Stimulated activated CD8-positive, alpha-beta memory T cell treated with anti-CD3 and anti-CD28 coated beads, Interleukin-12 subunit alpha, Interleukin-12 subunit beta, amount 100 ng/mL, for 4 hours (primary cell): ENCODE measurements at places on chromosomes 3 and 15.

- DNase-seq: no peak
Measured at GRCh38 chr15:98582900-98583554, 65.3 kb upstream of the IGF1R start.

DNA sequence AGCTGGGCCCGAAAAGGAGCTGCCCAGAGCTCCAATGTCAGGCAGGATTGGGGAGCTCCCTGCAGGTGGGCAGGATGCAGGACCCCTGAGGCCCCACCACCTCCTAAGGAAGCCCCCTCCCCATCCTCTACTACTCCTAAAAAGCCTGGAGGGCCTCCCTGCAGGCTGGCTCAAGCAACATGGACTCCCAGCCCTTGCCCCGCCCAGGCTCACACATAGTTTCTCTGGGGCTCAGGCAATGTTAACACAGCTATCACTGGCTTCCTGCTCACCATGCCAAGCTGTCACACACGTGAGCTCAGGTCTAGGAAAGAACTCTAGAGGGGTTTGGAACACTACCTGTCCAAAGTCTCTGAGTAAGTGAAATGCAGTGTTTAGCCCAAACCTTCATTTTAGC is 65.4 kb upstream of the ZNF148 start:
- DNase-seq: no peak

GRCh38 chr3:67037615-67038014 is 39.5 kb downstream of the KBTBD8 start:
- DNase-seq: no peak

- DNase-seq: no peak
Measured at GRCh38 chr3:183217548-183218332, 35.3 kb upstream of the B3GNT5 start.

GRCh38 chr3:117355566-117355965 is 646.0 kb downstream of the TUSC7 start:
- no peak for DNase-seq

DNA sequence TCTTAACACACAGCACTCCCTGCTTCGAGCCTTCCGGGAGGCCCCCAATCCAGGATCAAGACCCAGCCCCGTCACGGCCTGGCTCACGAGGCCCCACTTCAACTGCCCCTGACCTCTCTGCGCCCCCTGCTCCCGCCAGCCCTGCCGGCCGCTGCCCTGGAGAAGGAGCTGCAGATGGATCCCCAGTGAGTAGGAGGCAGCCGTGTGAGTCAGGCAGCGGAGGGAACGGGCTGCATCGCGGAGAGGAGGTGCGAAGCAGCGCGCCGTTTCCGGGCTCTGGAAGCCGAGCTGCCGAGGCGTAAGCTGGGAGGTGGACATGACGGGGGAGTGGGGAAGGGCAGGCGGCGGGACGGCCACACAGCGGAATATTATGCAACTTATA is 133.4 kb downstream of the TPRA1 start:
- no peak for DNase-seq

DNA sequence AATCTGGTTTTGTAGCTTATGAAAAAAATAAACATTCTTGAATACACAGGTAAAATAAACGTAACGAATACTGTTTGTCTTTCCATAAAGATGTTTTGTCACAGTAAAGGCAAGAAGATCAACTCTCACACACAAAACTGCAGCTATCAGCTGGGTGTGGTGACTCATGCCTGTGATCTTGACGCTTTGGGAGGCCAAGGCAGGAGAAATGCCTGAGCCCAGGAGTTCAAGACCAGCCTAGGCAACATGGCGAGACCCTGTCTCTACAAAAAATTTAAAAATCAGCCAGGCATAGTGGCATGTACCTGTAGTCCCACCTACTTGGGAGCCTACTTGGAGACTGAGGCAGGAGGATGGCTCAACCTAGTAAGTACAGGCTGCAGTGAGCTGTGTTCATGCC is 39.6 kb downstream of the CBLB start:
- no peak for DNase-seq

GRCh38 chr15:91916051-91916450 is 62.5 kb downstream of the SLCO3A1 start:
- DNase-seq: no peak

- no peak for DNase-seq
Measured at GRCh38 chr3:34013818-34014570, 215.6 kb downstream of the PDCD6IP start.

GRCh38 chr15:81544385-81544784 is 170.4 kb upstream of the TMC3 start:
- DNase-seq: no peak

DNA sequence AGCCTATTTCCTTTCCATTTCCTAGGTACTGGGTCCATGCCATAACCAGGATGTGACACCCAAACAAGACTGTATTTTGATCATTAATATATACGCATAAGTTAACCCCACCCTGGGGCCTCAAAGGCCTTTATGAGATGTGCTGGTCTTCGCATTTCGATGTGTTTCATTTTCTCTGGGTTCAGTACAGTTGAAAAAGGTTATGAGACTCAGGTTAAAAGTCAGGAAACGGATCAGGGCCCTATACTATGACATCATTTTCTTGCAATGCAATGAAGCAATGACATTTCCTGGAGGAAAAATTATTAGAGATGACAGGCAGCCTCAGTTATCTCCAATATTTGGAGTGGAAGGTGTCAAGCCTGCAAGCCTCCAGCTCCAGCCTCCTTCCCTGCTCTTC is 31.7 kb downstream of the TMEM212 start:
- no peak for DNase-seq

- DNase-seq: no peak
Measured at GRCh38 chr3:69413551-69414207, 27.8 kb upstream of the FRMD4B start.

GRCh38 chr3:73618461-73618860 is 6.3 kb downstream of the PDZRN3 start:
- no peak for DNase-seq

GRCh38 chr3:194908496-194908895 is 222.8 kb downstream of the FAM43A start:
- no peak for DNase-seq

- no peak for DNase-seq
Measured at GRCh38 chr3:62708638-62709373, 166.4 kb downstream of the CADPS start.

- no peak for DNase-seq
Measured at GRCh38 chr15:50501815-50502214, 44.7 kb downstream of the USP50 start.

- DNase-seq: no peak
Measured at GRCh38 chr3:78414261-78414660, 1353.5 kb downstream of the ROBO1 start.

DNA sequence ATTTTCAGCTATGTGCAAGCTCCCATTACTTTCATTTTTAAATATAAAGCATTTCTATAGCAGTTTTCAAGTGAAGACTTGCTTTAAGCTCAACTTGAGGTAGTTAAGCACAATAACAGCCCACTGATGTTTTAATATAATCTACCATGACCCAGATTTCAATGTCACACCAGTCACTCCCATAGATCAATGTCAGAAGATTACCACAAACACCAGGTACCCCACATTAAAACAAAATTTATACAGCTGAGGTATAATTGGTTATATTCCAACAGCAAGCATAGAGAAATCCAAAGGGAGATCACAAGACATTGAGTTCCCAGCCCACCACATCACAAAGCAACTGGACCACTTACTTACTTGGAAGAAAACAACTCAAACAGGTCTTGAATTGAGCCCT is 22.8 kb downstream of the GTPBP8 start:
- no peak for DNase-seq

GRCh38 chr15:90376789-90377188 is 11.3 kb upstream of the IQGAP1 start:
- DNase-seq: peak; percentile 29

DNA sequence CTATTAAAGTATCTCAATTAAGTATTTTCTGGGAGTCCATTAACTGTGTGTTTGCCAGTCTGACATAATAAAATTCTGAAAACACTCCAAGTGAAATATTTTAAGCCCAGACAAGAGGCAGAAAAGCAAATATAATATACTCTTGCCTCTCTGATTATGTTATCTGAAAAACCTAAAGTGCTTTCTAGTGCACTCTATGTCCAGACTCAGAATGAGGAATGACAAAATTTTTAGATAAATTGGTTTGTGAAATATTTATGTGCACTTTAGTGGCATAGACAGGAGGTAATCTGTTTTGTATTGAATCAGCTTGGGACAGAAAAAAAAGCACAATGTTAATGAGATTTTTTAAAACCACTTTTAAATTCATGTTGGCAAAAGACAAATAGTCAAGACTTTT is 508.2 kb upstream of the SUCLG2 start:
- DNase-seq: no peak

DNA sequence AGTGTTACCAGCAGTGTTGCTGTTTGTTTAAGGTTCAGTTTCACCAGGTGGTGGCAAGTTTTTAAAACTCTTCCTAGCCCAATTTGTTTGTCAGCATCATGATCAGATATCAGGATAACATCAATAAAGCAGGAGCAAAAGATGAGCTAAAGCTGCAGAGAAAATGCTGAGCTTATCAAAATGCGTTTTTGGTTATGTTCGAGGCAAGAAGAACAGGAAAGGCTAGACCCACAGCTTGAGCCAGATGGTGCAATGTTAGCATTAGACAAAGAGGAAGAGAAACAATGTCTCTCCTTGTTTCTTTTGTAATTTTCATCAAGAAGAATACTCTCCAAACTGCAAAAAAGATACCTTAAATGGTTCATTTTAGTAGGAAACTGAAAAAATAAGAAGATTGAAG is 66.2 kb downstream of the THRB start:
- no peak for DNase-seq

DNA sequence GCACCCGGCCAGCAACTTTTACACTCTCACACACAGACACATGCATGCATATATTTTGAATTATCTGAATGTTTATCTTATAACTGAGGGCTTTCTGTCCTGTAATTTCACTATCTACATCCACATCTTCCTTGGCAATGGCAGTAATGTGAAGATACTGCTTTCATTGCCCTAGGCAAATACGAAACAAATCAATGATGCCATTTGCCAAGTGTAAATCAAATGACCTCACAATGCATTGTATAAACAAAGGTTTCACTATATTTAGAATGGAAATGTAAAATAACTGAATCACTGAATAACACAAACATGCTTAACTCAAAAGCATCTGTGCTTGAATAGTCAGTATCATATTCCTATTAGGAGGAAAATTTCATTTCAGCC is 455.6 kb downstream of the TBL1XR1 start:
- no peak for DNase-seq

GRCh38 chr3:57749542-57749941 is 6.6 kb upstream of the SLMAP start:
- DNase-seq: no peak

DNA sequence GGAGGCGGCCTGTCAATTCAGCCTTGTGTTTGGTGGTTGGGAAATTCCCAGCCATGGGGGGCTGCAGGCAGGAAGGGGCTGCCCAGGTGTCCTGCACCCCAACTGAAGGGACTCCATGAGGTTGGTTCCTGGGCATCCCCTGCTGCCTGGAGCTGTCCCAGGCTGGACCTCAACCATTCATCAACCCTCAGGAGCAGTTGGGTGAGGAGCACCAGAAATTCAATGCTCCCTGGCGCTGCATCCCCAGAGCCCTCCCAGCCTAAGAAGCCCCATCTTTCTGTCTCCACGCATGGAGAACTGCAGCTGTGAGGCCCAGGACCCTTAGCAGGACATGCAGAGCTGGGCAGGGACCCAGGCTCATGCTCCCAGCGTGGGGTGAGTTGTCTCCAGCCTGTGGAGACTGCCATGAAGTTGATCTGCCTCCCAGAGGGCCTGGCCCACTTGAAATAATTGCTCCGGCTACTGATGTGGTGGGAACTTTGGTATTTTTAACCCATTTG is 8.0 kb upstream of the SEMA3B start:
- no peak for DNase-seq

GRCh38 chr3:66450390-66451022 is 50.3 kb downstream of the LRIG1 start:
- no peak for DNase-seq

DNA sequence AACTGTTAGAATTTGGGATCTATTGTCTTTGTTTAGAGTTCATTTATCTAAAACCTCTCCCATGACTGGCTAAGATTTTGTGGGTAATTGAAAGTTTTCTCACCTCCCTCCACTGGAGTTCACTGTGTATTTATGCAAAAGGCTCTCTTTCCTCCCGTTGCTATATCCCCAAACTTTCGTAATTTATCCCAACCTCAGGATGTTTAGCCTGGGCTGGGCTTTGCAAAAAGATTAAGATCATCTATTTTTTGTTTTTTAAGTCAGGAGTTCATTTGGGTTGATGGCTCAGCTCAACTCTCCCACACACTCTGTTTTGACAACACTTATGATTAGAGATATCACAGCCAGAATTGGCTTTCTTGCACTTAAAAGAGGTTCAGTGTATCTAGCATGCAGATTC is 27.0 kb downstream of the SUCNR1 start:
- no peak for DNase-seq

GRCh38 chr3:127113571-127113891 is 79.4 kb upstream of the PRR23E start:
- no peak for DNase-seq

- DNase-seq: no peak
Measured at GRCh38 chr3:193812078-193812725, 219.2 kb downstream of the OPA1 start.

GRCh38 chr3:36543276-36543997 is 163.1 kb downstream of the STAC start:
- DNase-seq: no peak

- no peak for DNase-seq
Measured at GRCh38 chr3:58386626-58387365, 46.8 kb downstream of the PDHB start.

GRCh38 chr3:71581457-71582035 is 2.0 kb downstream of the FOXP1 start:
- peak; percentile 10 for DNase-seq
